Left lobe of liver (tissue), 2 donors: ENCODE measurements at places on chromosomes 11 and 22. TPM values are rescaled to one million over a fixed set of nuclear protein-coding genes. Genes with fewer than 3 reads are reported as not detected.

GRCh38 chr11:86374586-86374985, at the start of gene CCDC81:
Gene CCDC81 (plus strand): TSS chr11:86374887. CDS start chr11:86375164, 277 bp downstream.
- no peak for DNase-seq

- no peak for DNase-seq
Measured at GRCh38 chr22:43000441-43001175, 14.3 kb downstream of the PACSIN2 start.

DNA sequence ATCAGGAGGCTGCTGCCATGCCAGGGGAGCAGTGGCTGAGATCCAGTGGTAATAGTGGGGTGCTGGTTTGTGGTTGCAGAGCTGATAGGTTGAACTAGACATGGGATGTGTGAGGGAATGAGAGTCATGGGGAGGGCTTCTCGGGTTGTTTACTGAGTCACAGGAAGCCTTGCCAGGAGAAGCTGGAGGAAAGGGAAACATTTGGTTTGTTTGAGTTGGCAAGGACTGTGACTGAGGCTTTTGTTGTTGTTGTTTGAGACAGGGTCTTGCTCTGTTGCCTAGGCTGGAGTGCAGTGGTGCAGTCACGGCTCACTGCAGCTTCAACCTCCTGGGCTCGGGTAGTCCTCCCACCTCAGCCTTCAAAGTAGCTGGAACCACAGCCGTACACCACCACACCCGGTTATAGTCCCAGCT, 49.3 kb downstream of the CABIN1 start:
- no peak for DNase-seq

DNA sequence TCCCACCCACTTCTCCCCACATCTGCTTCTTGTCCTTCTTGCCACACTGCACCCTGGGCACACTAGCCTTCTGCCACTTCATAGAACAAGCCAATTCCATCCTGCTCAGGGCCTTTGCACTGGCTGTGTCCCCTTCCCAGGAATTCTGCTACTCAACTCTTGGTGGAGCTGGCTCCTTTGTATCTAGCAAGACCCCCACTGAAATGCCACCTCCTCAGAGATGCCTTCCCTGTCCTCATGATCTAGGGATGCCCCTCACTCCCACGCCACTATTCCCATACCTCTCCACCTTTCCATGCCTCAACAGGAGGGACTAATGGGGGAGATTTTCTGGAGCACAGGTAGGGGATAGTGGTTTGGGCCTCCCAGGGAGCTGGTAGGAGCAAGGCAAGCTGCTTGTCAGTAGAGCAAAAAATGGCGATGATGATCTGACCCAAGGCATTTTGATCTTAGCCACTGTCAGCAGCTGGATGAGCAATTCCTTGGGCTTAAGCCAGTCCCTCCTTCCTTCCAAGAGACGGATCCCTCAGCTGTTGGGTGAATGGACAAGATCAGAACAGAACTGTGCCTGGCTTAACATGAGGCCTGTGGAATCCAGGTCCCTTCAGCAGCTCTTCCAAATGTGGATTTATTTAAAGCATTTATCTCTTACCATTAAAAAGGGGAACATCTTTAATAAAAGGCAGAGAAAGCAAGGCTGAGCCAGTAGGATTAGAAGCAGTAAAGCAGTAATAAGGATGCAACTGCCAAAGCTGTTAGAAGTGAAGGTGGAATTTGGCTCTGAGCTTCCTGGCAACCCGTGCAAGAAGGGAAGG, 4.0 kb upstream of the PRDM11 start:
- DNase-seq = no peak

DNA sequence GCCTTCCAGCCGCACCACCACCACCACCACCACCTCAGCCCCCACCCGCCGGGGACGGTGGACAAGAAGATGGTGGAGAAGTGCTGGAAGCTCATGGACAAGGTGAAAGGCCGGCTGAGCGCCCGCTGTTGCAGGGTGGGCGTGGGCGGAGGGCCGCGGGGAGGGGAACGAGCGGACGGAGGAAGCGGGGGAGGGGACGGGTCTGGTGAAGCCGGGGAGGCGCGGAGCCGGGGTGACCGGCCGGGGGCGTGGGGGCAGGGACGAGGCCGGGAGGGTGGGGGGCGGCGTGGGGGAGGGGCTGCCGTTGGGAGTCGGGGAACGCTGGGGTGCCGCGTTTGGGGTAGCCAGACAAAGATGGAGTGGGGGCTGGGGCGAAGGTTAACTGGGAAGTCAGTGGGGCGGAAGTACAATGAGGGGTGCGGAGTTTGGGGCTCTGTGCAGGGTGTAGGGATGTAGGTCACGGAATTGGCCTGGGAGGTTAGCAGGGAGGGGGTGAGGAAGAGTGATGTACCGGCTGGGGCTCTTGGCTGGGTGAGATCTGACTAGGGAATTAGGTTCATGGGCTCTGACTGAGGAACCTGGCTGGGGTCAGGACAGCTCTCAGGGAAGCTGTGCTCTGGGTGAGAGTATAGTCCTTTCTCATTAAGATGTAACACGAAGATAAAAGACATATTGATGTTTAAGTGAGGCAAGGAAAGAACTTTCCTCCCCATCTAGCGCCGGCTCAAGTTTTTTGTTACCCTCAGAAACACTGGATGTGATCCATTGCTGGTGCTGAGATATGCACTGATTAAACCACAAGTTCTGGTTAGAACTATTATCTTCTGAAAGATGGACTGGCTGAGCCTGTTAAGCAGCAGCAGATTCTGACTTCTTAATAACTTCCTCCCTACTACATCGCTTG, 624 bp downstream of the CBL start:
- peak; percentile 66 for DNase-seq

GRCh38 chr11:110919241-110919922, 207.1 kb upstream of the ARHGAP20 start:
- no peak for DNase-seq

- no peak for DNase-seq
Measured at GRCh38 chr22:23113067-23113846, 28.5 kb downstream of the RSPH14 start.

DNA sequence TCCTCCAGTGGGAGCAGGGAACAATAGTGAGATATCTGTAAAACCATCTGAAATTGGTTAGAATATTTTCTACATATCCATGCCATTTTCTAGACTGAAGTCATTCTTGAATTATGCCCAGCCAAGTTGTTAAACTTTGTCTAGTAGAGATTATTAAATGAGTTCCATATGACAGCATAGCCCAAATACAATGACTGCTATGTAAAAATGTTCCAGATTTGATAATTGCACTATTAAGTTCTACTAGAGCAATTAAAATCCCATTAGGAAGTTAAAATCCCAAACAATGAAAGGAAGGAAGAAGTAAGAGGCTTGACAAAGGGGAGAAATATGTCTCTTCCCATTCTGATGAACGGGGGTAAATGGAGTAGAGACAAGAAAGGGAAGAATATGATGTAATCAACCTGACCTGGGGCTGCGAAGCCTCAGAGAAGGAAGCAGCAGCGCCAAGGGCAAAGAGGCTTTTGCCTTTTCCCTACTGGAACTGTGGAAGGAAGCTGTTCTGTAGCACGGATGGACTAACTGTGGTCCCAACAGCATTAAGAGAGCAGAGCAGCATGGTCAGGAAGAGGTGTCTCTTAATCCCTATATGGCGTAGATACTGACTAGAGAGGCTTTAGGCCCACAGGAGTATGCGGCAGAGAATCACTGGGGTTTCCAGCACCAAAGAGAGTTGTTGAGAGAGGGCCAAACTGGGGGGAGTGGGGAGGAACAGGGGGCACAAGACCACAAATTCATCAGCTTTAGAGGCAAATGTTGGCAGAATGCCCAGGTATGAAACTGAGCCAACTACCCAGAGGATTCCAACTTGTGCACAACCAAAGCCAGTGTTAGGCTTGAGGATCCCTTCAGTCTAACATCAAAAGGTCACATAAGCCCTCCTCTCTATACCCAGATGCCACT, 26.7 kb downstream of the RRP8 start:
- DNase-seq = no peak

DNA sequence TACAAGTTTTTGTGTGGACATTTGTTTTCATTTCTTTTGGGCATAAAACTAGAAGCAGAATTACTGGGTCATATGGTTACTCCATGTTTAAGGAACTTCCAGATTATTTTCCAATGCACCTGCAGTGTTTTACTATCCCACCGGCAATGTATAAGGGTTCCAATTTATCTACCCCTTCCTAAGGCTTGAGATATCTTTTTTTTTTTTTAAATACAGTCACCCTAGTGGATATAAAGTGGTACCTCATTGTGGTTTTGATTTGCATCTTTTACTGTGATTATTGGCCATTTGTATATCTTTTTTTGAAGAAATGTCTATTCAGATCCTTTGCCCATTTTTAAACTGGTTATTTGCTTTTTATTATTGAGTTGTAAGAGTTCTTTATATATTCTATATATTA, 34.6 kb upstream of the UCP3 start:
- no peak for DNase-seq

DNA sequence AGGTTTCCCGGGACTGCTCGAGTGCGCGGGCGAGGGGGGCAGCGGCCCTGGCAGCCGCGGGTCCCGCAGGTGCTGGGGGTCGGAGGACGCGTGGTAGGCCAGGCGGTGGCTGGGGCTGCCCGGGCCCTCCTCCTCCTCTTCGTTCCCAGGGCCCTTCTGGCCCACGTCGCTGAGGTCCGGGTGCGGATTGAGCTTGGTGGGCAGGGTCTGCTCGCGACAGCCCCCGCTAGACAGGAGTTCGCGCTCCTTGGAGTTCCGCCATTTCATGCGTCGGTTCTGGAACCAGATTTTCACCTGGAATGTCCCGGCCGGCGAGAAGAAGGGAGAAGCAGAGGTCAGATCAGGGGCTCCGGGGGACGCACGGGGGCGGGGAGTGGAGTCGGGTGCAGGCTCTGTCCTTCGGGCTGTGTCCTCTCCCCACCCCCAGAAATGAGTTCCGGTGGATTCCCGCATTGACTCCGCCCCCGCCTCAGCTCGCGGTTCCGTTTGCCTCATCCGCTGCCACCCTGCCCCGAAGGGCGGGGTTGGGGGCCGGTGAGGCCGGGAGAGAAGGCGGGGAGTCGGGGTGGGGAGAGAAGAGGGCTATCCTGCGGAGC, 3.9 kb downstream of the DBX1 start:
- DNase-seq = no peak

GRCh38 chr11:95647871-95648270, 141.7 kb downstream of the FAM76B start:
- no peak for DNase-seq

DNA sequence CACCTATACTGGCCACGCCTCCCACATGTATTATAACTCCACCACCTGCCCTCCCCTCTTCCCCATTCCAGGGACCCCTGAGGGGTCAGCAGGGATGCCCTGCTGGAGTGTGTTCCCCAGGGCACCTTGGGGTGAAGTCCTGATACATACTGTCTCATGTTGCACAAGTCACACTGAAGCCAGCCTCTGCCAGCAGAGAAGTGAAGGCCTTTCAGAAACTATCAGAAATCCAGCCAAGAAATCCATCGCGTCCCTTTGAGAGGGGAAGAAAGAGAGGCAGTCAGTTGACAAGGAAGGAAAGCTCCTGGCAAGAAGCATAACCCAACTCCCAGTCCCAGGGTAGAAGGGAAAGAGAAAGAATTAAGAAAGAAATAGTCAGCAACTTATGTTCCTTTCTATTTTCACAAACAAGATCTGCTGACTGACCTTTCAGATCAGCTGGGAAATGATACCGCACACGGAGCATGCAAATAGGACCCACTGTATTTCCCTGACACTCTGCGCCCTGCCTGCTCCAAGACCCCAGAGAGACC, 45.2 kb downstream of the SC5D start:
- no peak for DNase-seq

DNA sequence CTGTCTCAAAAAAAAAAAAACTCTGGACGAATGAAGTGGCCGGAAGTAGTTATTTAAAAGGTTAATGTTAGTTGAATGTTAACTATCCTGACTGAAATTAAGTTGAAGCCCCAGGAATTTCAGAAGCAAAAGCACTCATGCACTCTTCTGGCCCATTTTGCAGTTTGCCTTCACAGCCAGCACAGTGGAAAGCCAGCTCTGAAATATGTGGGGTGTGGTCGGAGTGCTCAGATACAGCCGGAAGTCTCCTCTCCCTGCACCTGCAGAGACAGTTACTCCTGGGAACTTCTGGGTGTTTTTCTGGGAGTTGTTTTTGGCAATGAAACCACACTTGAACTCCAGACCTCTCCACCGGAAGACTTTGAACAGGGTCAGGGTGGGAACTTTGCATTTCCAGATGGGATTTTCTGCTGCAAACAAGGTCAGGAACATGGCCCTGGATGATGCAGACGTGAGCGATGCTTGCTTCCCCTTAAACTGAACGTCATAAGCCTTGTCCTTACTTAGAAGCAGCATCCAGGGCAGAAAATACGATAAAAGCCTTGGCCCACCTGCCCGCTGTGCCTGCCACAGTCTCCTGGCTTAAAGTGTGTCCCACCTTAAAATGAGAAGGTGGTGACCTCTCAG, 21.5 kb upstream of the CABP2 start:
- DNase-seq = no peak

DNA sequence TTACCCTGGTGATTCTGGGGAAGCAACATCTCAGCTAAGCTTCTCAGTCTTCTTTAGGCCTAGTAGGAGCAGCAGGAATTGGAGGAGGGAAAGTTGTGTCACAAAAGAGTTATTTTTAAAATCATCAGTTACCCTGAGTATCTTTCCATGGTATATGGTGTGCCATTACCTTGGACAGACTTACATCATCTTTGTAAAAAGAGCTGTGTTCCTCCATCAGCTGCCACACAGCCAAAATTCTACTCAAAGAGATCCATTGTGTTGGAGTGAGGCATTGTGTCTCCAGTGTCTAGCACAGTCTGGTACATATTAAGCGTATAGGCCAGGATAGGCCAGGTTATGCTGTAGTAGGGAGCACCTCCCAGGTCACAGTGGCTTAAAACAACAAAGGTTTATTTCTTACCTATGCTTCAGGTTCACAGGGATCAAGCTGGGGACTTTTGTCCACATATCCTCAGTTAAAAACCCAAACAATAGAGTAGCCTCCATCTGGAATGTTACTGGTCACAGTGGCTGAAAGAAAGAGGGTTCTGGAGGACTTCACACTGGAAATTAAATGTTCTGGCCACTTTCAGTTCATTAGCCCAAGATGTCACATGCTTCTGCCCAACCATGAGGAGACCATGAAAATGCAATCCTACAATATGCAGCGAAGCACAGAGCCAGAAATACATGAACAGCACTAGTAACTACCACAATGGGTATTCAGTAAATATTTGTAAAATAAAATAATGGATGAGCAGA, 9.9 kb upstream of the TMPRSS5 start:
- no peak for DNase-seq

- DNase-seq = no peak
Measured at GRCh38 chr11:12598330-12599256, 75.6 kb upstream of the TEAD1 start.

- no peak for DNase-seq
Measured at GRCh38 chr11:10441091-10441490, 14.0 kb upstream of the AMPD3 start.

Gene SMIM35
- total RNA-seq = 0.08 TPM

Gene EIF4ENIF1
- total RNA-seq = 8.9 TPM

Gene OR51E2
- total RNA-seq = not detected

Gene ANGPTL5
- total RNA-seq = not detected

Gene PDE2A
- total RNA-seq = 20.3 TPM

Gene GLYATL2
- total RNA-seq = not detected

Gene FHIP1B
- total RNA-seq = 32.1 TPM

Gene YPEL1
- 2.4 TPM for total RNA-seq

Gene KRTAP5-10
- total RNA-seq = 0.15 TPM

Gene APOBEC3B
- 0.93 TPM for total RNA-seq

Gene SCGB1A1
- 2.0 TPM for total RNA-seq

Gene FOLH1
- 17.9 TPM for total RNA-seq

Gene MS4A2
- total RNA-seq = 0.15 TPM
